ENCODE measurements at places on chromosomes 16 and 17. TPM values are rescaled to one million over a fixed set of nuclear protein-coding genes. Genes with fewer than 3 reads are reported as not detected.

The ASB16 gene
- 2.6 TPM for polyA plus RNA-seq

The NPIPA8 gene
- polyA plus RNA-seq, result 61.6 TPM

GRCh38 chr16:7426161-7426560 lies 93.5 kb downstream of the RBFOX1 start:
- no peak for DNase-seq

DNA sequence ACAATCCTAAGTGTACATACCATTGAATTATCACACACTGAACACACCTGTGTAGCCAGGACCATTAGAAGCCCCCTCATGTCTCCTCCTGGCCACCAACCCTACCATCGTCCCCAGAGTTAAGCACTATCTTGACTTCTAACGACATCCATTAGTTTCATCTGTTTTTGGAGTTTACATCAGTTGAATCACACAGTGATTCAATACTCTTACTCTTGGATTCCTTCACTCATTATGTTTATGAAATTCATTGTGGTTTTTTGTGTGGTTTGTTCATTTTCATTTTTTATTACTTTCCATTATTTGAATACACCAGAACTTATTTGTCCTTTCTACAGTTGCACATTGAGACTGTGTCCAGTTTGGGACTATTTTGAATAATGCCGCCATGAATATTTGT lies 13.6 kb downstream of the DRC7 start:
- no peak for DNase-seq

GRCh38 chr16:59522826-59523225 lies 788.7 kb upstream of the GOT2 start:
- DNase-seq, result no peak

GRCh38 chr16:30750876-30751465 lies 2.7 kb downstream of the PHKG2 start:
- DNase-seq, result no peak

Data from renal cortex interstitium (tissue), 15 donors.